ENCODE measurements at places on chromosomes 11 and 22.
A peak's percentile ranks its signal among the peaks of the same experiment; 100 is the strongest.

DNA sequence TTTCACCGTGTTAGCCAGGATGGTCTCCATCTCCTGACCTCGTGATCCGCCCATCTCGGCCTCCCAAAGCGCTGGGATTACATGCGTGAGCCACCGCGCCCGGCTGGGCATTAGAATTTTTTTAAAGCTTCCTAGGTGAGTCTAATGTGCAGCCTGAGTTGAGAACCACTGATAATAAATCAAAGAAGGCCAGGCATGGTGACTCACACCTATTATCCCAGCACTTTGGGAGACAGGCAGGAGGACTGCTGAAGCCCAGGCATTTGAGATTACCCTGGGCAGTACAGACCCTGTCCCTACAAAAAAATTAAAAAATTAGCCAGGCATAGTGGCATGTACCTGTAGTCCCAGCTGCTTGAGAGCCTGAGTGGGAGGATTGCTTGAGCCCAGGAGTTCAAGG, 13.7 kb downstream of the MEI1 start:
- no peaks in the 10 kb centered on the region for H3K36me3 ChIP-seq
- no peak overlapping the region for H3K27ac ChIP-seq
- H3K4me3 ChIP-seq = no peak overlapping the region
- H3K27me3 ChIP-seq = no peaks in the 10 kb centered on the region
- no peaks in the 10 kb centered on the region for H3K4me1 ChIP-seq
- DNase-seq = no peak

DNA sequence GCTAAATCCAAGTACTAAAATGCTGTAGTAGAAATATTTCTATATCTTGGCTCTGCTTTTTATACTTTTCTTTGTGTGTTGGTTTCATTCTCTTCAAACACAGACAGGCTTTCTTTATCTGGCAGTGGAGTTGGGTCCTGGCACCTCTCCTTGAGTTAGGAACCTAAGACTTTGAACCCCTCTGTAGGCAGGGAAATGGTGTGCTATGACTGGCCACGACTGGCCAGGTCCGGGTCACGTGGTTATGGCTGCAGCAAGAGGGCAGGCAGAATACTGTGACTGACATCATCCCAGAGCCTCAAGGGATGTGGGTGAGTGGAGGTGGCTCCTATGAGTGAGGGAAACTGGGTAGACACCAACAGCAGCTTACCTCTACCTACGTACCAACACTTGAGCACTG, 42.0 kb downstream of the APIP start:
- no peak overlapping the region for H3K27ac ChIP-seq
- H3K27me3 ChIP-seq = no peaks in the 10 kb centered on the region
- H3K4me1 ChIP-seq = peaks cover 2% of the 10 kb centered on the region
- peaks cover 16% of the 10 kb centered on the region for H3K36me3 ChIP-seq
- no peak overlapping the region for H3K4me3 ChIP-seq
- DNase-seq = no peak

GRCh38 chr22:39041908-39042307, 1.2 kb downstream of the APOBEC3F start:
- H3K36me3 ChIP-seq = peaks cover 32% of the 10 kb centered on the region
- peak overlapping the region; percentile 66 for H3K4me3 ChIP-seq
- no peaks in the 10 kb centered on the region for H3K27me3 ChIP-seq
- peaks cover 62% of the 10 kb centered on the region for H3K4me1 ChIP-seq
- H3K27ac ChIP-seq = peak overlapping the region; percentile 69

- no peak overlapping the region for H3K27ac ChIP-seq
- no peak overlapping the region for H3K4me3 ChIP-seq
- no peak for DNase-seq
- H3K27me3 ChIP-seq = no peaks in the 10 kb centered on the region
Observed at GRCh38 chr11:94183886-94184264, 55.2 kb downstream of the PANX1 start.

DNA sequence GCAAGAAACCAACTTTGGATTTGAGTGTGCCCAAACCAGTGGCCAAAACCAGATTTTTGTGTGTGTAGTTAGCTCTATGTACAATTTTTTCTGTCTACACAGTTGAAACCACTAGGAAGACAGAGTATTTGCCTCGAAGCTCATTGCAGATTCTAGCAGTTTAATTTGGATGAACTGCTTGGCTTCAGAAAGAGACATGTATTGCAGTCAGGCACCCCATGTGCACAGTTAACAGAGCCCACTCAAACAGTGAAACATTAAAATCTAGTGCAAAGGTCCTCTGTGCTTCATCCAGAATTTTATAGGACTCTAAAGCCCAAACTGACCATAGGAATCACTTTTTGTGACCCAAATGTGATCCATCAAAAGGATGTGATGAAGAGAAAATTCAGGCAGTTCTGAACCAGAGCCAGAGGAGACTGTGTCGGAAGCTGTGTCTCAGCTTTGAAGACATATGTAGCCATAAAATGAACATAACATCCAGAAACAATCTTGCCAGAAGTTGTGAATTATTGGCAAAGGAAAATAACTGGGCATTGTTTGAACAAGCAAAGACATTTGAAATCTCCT, 82.7 kb downstream of the PANX1 start:
- H3K4me1 ChIP-seq = no peaks in the 10 kb centered on the region
- no peak overlapping the region for H3K27ac ChIP-seq
- H3K4me3 ChIP-seq = no peak overlapping the region
- DNase-seq = no peak

- peaks cover 16% of the 10 kb centered on the region for H3K4me1 ChIP-seq
- no peak overlapping the region for H3K4me3 ChIP-seq
Observed at GRCh38 chr11:13261591-13262061, 16.0 kb upstream of the BMAL1 start.

GRCh38 chr11:118338637-118339061, 3.9 kb downstream of the CD3D start:
- H3K36me3 ChIP-seq = peaks cover 28% of the 10 kb centered on the region
- no peaks in the 10 kb centered on the region for H3K27me3 ChIP-seq
- peak overlapping the region; percentile 99 for H3K4me3 ChIP-seq
- H3K27ac ChIP-seq = peak overlapping the region; percentile 100
- peak; percentile 88 for DNase-seq
- H3K4me1 ChIP-seq = peaks cover 34% of the 10 kb centered on the region

DNA sequence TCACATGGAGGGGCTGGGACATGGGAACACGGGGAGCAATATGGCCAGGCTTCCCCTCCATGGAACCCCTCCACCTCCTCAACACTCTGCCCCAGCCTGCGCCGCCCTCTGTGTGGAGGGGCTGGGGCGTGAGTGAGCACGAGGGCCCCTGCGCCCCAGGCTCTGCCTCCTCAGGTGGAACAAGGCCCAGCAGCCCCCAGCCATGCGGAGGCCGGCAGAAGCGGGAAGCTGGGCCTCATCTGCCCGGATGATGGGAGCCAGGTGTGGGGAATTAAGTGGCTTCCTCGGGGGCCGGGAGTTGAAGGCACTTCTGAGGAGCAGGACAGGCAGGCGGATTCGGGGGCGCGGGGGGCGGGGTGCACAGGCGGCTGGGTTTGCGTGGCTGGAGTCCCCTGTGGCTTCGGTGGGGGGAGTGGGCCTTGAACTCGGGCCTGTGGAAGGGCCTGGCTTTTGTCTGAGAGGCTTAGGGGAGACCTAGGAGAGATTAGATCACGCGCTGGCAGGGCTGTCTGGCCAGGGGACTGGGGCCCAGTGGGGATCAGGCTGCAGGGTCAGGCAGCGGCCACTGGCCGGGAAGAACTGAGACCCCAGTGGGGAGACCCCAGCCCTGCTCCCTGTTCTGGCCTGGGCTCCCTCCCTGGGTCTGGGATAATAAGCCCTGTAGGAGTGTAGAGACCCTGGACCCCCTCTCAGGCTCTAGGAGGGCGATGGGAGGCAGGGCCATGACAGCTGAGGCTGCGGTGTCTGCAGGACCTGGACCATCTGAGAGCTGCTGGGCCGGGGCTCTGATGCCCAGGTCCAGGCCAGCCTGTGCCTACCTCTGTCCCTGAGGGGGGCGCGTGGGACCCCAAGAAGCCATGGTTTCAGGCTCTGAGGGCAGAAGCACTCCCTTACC, 13.3 kb downstream of the PRR33 start:
- no peak overlapping the region for H3K27ac ChIP-seq
- no peak overlapping the region for H3K4me3 ChIP-seq
- no peak for DNase-seq
- no peaks in the 10 kb centered on the region for H3K36me3 ChIP-seq
